ENCODE measurements at places on chromosomes 2 and 18.

GRCh38 chr18:28068207-28068606 is 108.7 kb downstream of the CDH2 start:
- no peak for DNase-seq

- no peak for DNase-seq
These were observed 79.8 kb downstream of the MOGAT1 start for GRCh38 chr2:222751238-222751637.

DNA sequence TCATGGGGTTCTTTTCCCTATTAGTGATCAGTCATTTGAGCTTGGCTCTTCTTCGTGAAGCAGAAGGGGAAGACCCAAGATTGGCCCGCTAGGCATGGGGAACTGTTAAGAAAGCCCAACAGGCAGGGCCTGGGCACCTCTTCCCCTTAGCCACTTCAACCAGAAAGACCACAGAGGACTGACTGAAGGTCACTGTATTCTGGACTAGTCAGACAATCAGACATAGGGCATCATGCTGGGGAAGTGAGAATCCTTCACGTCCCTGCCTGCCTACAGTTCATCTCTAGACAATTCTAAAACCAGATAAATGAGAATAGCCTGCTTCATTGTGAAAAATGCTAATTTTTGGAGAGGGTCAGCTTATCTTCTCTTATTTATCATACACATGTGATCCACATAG is 28.1 kb downstream of the FAP start:
- no peak for DNase-seq

DNA sequence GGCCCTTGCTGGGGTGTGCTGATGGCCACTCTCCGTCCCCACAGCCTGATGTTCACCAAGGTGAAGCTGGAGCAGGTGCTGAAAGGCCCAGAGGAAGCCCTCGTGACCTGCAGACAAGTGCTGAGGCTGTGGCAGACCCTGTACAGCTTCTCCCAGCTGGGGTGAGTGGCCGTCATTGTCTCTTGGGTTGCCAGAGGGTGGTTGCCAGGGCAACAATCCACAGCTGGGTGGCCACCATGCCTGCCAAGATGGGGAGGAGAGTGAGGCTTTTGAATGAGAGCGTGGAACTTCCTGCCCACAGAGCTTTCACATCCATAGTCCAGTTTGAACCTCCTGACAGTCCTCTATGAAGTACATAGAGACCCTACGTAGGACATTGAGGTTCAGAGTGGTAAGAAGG is 108.8 kb downstream of the STPG4 start:
- DNase-seq: peak; percentile 74

GRCh38 chr2:130374587-130375290 is 18.9 kb downstream of the PTPN18 start:
- no peak for DNase-seq

DNA sequence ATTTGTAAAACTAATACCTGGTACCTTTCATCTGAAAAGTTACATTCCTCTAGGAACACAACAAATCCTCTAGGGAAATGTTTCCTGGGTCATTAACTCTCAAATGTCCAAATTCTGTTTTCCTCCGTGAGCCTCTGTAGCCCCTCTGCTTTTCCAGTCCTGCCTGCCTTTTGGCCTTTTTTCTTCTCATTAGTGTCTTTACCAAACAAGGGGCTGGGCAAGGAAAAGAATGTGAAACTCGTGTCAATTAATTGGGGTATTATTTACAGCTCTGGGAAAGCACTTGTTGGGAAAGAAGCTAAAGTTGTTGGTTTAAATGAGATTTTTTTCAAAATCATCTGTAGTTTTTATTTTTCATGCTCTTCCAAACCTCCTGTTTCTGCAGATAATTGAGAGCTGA is 198.1 kb upstream of the NRP2 start:
- DNase-seq: no peak

DNA sequence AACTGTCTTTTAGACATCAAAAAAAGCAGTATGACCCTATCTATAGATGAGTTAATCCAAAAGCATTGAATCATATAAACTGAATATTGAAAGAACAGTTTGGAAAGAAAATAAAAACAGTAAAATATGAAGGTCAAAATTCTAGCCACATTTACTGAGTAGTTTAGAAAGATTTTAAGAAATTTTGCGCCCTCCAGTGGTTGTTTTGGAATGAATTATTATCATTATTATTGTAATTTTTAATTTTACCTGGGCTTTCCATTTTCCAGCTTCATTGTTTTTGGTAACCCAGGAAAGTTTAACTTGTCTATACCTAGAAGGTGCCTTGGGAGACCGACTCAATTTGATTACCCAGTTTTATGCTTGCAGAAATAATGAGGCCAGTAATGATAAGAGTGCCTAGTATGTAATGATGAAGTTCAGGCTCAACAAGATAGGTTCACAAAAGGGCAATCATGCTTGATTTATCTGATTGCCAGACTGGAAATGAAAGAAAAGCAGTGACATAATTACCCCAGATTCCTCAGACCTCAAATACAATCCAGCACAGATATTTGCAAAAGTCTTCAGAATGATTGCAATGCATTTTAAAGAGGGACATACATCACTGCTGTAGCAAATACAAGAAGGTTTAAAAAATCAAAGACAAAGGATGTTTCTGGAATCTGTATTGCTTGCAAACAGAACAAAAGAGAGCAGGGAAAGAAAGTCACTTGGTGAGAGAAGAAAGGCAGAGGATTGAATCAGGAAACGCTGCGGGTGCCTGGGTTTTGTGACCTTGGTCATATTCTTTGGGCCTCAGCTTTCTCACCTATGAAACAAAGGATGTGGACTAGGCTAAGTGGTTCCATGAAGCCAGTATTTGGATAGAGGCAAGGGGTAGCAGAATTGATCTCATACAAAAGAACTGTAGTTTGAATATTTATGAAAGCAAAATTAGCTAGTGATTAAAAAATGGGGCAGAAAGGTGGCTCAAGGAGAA is 153.8 kb downstream of the MAP2 start:
- no peak for DNase-seq

DNA sequence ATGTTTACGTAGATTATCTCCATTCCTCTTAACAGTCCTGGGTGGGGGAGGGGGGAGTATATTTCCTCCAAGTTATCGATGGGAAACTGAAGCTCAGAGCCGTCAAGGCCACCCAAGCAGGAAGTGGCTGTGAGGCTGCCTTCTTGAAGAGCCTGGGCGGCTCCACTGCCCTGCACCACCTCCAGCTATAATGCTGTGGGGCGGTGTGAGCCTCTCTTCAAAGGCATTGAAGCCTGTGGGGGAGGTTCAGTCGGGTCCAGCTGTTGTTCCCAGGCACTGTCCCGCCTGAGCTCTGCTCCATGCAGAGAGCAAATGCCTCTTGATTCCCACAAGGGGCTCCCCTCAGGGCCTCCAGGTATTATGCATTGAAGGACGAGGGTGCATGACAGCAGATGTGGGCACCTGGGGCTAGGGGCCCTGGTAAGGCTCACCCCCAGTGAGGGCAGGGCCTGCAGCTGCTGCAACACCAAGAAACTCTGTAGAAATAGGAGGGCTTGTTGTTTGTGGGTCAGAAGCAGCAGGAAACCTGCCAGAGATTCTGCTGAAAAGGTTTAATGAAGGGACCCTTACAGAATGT is 29.5 kb upstream of the LAPTM4A start:
- DNase-seq: no peak

GRCh38 chr2:233707940-233708644 is 4.6 kb upstream of the UGT1A5 start:
- no peak for DNase-seq

DNA sequence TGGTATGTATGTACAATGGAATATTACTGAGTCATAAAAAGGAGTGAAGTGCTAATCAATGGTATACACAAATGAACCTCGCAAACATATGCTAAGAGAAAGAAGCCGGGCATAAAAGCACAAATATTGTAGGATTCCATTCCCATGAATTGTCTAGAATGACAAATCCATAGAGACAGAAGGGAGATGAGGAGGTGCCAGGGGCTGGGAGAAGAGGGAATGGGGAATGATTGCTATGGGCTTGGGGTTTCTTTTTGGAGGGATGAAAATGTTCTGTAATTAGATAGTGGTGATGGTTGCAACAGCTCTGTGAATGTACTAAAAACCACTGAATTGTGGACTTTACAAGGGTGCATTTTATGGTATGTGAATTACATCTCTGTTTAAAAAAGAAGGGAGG is 73.5 kb downstream of the GLI2 start:
- DNase-seq: no peak

DNA sequence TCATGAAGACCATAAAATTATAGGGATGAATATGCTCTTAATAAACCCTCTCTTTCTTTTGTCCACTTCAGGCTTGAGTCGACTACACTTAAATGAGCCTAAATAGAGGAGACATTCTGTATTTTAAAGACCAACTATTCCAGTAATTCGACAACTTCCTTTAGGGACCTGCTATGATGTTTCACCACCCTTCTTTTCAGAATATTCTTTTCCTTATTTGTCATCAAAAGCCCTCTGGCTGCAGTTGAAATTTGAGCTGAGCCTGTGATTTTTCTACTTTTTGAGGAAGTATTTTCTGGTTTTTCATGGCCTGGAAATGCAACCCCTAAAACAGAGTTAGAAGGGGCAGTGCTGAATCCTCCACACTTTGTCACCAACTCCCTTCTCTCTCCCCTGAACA is 287.0 kb downstream of the EPHA4 start:
- peak; percentile 25 for DNase-seq

GRCh38 chr2:185384822-185385560 is 353.6 kb upstream of the FSIP2 start:
- no peak for DNase-seq

DNA sequence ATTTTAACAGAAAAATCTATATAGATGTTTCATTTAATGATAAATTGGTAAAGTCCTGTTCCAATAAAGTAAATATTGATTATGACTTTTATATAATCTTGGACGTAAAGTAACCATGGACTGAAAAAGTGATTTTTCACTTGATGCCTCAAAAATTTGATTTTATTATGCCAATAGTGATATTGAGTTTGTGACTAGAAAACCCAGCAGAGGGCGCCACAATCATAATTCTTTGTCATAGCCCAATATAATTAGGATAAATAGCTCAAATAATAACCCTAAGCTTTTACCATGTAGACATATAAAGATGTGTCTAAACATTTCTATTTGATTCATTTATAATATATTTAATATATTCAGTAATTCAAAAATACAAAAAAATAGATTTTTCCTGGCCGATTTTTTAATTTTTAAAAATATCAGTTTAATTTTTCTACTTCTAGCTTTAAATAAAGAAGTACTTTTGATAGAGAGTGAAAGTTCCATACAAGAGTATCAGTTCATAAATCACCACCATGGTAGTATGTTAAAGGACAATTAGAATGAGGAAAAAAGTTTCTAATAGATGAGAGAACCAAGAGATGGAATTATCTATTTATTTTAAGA is 30.7 kb downstream of the CAMKMT start:
- DNase-seq: peak; percentile 12

DNA sequence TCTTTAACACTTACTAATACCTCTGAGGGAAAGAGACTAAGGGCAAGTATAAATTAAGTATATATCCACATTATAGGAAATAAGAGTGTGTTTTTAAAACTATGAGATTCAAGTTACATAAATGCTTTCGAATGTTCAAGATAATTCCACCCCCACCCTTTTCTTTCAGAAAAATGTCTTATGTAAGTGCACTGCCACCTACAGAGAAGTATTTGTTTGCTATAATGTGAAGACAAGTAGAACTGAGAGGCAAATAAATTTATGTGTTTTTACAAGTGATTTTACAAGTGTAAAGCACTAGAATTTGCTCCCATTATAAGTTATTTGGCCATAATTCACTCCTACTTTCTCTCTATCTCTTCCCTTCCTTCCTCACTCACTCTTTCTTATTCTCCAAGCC is 99.9 kb upstream of the CRACDL start:
- no peak for DNase-seq

DNA sequence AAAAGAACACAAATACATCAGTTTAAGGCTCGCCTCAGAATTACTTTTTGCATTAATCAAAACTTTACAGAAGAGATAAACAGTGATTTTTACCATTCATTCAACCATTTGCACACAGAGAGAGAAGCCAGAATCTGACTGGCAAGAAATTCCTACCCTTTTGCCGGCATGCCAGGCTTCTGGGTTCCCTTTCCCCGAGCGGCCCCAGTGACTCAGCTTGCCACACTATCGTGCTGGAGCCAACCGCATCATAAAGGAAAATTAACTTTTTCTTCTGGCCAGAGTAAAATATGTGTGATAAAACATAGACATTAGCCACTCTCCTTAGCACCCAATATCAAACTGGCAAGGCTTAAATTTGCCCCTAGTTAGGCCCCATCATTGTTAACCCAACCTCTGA is 61.8 kb upstream of the IKZF2 start:
- no peak for DNase-seq

GRCh38 chr18:79851489-79851888 is 53.8 kb downstream of the KCNG2 start:
- DNase-seq: no peak

- no peak for DNase-seq
These were observed 472.8 kb downstream of the PLCL1 start for GRCh38 chr2:198277181-198277580.

DNA sequence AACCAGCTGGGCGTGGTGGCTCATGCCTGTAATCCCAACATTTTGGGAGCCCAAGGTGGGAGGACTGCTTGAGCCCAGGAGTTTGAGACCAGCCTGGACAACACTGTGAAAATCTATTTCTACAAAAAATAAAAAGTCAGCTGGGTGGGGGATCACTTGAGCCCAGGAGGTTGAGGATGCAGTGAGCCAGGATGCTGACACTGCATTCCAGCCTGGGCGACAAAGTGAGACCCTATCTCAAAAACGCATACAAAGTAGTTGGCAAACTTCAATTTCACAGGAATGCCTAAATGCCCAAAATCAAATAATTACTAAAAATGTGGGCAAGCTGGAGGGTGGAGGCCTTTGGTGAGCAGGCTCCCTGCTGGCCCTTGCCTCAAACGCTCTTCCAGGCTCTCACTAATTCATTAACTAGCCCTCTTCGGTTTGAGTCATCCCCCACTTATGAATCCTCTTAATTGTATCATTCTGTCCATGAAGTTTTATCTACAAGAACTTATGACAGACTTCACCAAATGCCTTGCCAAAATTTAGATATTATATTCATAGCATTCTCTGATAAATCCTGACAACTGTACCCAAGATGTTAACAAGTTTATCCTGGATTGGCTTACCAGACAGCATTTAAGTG is 68.7 kb upstream of the ZFP36L2 start:
- DNase-seq: no peak

GRCh38 chr2:55721596-55722215 is 28.1 kb upstream of the PNPT1 start:
- DNase-seq: no peak

DNA sequence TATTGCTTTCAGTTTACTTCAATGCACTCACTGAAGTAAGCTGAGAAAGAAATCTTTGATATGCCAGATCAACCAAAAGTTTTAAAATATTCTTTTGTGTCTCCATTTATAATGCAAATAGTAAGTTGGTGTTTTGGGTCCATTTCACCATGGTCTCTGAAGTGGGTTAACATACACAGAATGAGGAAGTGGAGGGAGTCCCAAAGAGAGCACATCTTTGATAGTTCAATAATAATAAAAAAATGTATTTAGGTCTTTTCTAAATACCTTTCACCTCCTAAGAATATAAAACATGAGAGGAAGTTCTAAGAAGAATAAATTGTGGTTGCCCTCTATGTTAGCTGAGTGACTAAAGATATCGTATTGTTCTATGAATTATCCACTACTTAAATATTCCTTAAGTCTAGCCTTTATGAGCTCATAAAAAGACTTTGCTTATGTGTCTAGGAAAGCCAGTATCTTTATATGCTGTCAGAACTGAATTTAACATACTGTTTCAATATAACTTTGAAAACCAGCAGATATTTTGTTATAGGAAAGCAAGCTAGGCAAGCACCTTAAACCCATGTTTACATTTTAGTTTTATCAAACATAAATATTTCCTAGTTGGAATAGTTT is 148.7 kb upstream of the ZEB2 start:
- no peak for DNase-seq

GRCh38 chr2:142220901-142221300 is 90.1 kb upstream of the LRP1B start:
- DNase-seq: no peak
